ENCODE measurements at places on chromosomes 12 and 14.

DNA sequence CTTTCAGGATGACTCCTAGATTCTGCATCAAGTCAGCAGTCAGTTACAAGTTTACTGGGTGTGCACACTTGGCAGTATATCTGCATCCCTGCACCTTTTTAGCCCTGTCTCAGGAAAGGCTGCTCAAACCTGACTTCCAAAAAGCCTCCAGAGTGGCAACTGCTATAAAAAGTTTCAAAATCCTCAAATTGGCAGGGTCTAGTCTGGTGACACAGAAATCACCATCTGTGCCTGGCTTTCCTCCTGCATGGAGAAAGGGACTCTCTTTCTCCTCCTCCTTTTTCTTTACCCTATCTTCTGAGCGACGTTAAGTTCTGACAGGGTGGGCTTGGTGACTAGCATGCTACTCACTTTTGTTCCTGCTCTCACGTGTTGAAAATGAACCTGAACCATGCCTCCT is 679.5 kb downstream of the C12orf50 start:
- DNase-seq = no peak

DNA sequence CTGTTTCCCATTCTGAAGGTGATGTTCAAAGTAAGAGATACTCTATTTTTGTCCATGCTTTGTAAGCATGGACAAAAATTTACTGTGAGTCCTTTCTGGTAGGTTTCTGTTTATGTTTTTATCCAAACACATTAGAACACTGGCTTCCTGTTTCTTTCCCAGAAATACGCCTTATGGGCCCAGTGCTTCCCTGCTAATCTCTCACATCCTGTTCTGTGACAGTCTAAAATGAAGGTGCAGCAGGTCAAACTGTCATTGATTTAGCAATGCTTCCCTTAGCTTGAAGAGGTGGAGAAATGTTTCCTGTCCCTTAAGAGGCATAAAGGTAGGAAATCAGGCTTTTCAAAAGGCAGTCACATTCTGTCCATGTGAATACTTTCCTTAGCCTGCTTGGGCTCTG is 305.6 kb downstream of the RPS29 start:
- no peak for DNase-seq

- no peak for DNase-seq
These were observed 451.7 kb downstream of the MDGA2 start for GRCh38 chr14:47223656-47224055.

DNA sequence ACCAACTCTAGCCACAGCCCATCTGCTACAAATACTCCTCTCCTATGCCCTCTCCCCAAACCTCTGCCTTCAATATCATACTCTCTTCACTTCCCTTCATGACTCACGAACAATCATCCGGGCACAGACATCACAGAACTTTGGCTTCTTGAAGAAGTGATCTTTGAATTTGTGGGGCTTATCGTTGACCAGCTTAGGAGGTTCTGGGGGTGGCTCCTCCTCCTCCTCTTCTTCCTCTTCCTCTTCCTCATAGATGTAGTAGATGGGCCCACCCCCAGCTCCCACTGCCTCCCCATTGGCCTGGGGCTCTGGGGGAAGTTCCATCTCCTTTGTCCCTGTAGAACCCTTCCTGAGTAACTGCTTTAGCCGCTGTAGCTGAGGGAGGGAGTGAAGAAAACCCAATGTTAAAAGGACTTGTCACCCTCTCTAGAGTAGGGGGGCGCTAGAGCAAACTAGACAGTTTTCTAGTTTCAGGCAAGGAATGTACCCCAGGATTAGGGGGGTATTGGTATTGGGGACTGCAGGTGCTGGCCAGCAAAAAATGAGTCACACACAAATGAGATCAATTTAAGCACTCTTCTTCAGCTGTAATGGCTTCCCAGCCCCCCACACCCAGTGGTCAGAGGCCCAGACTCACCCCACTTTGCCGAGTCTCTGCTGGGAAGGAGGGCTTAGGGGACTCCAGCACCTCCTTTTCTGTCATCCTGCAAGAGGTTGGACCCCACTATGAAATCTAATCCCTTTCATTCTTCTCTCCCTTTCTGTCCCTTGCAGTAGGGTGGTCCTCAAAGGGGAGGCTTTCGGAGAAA is 1.8 kb downstream of the STAC3 start:
- DNase-seq = peak; percentile 75
